ENCODE measurements at places on chromosomes 3 and 15.
A peak's percentile ranks its signal among the peaks of the same experiment; 100 is the strongest.

GRCh38 chr15:88274553-88275460, 18.3 kb upstream of the NTRK3 start:
- DNase-seq: no peak

DNA sequence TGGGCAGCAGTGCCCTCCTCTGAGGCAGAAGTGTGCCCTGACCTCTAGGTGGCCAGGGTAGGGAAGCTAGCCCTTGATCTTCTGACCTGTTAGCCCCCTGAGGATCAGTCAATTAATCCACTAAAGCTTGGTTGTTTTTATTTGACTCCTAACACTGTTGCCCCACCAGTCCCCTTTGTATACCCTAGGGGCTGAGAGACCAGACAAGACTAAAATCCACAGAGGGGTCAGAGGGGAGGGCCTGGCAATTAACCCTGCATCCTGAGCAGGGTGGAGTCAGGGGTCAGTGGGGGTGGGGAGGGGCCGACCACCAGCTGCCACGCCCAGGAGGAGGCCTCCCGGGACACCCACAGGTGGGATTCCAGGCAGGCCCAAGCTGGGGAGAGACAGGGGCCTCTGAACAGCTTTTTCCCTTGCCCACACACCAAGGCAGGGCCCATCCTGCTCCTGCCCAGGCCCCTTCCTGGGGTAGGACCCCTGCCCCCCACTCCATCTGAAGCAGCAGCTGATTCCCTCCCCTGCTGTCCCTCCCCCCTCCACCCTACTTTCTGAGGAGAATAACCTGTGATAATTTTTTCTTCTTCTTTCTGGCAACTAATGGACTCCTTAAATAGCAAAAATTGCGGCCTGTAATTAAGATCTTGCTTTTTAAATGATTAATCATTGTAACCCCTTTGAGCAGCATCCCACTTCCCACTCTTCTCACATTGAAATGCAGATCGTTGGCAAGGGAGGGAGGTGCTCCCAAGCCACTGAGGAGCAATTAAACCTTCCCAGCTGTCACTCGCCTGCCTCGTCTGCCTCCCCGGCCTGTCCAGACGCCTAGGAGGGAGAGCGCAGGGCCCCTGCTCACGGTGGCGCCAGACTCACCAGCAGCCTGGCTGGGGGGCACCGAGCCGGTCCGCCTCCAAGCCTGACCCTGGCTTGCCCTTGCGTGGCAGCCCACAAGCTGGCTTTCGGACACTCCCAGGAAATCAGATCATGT, 51.9 kb downstream of the RHCG start:
- DNase-seq: no peak

DNA sequence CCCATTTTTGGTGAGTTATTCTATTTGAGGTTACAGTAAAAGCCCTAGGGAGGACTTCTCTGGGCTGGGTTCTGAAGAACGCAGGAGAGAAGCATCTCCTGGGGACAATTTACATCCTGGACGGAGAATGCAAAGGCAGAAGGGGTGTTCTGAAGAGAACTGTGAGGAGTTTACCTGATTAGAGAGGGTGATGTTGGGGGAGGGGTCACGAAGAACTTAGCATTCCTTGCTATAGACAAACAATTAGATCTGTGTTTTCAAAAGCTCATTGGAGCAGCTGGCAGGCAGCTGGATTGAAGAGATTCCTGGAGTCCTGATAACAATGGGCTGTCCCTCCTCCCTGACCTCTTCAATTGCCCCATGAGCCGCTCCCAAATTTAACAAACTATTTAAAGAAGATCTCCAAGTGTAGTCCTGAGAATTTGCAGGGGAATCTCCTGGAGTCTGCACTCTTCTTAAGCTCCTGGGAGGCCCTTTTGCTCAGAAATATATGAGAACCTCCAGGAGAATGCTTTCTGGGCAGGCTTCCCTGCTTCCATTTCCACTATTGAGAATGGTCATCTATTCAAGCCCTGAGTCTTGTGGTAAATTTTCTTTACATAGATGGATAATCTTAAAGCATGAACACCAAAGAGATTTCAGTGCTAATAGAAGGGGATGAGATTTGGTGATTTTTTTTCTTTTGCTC, 55.3 kb downstream of the ARHGAP31 start:
- no peak for DNase-seq

GRCh38 chr3:170436697-170437096, 18.0 kb downstream of the CLDN11 start:
- no peak for DNase-seq

GRCh38 chr3:145942052-145942451, 218.9 kb downstream of the PLOD2 start:
- no peak for DNase-seq

GRCh38 chr15:55916666-55917409, 76.6 kb downstream of the NEDD4 start:
- DNase-seq: no peak

DNA sequence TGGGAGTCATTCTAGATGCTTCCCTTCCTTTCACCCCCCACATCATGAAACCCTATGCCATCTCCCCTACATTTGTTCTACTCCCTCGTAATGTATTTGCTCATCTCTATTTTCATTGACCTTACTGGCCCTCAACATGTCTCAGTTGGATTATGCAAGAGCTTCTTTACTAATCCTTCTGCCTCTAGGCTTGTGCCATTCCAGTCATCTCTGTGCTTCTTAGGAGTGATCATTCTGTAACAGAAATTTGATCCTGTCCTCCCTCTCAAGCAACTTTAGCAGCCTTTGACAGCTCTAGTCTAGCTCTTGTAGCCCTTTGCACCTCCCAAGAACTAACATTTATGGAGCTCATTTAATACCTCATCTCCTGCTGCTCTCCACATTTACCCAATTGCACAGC, 64.7 kb downstream of the ISL2 start:
- DNase-seq: no peak

DNA sequence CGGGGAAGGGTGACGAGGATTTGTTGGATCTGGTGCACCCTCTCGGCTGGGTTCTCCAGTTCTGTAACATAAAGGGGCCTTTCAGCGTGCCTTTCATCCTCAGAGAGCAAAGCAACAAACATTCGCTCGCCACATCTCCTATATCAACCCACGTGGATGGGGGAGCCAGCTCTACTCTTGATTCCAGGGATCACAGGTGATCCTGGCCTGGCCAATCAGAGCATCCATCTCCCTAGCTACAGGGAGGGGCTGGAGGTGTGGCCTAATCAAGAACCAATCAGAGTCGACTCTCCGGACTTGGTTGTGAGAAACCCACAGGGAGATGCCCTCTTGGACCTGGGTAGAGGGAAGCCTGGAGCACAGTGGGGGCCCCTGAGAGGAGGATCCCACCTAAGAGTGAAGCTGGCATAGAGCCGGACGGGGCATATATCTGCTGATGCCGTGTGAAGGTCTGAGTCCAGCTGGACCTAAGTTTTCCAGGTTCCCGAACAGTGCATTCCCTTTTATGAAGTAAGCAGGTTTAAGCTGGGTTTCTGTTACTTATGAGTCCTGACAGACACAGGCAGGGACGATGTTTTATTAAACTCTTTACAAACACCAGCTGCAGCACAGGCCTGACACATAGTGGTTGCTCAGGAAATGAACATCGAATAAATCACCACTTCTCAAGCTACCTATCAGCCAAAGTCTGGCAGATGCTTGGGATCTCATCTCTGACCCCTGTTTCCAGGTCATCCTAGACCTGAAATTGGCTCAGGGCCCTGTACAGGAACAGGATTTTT, 50.7 kb upstream of the RAD18 start:
- no peak for DNase-seq

GRCh38 chr3:156649681-156650080, 24.7 kb upstream of the TIPARP start:
- no peak for DNase-seq

GRCh38 chr3:85360742-85361387, 402.1 kb downstream of the CADM2 start:
- DNase-seq: no peak

DNA sequence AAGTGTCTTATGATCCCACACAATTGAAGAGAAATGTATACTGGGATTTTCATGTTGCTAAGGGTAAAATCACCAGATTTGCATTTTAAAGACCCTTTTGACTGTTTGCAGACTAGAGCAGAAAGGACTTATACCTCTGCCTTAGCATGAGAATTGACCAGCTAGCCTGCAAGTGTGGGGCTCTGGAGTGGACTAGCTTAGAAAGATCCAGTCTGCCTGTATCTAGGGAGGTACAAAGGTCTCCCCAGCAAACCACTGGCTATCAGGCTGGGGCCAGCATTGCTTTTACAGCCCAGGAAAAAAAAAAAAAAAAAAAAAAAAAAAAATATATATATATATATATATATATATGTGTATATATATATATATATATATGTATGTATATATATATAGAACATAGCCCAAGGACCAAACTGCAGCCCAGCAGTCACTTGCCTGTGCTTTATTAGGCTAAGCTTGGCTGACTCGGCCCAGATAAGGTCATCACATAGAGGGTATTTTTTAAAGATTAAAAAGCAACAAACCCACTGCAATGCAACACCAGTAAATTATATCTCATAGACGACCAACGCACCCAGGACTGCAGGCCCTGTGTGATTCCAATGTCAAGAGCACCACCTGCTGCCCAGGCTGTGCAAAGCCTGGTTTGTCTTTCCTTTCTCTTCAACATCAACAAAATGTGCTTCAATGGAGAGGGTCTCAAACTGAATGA, 63.7 kb downstream of the DCLK3 start:
- no peak for DNase-seq

GRCh38 chr3:161409069-161409468, 37.8 kb upstream of the SPTSSB start:
- DNase-seq: no peak

- no peak for DNase-seq
Measured at GRCh38 chr3:46619845-46620778, 7.8 kb downstream of the FAM240A start.

GRCh38 chr3:12935023-12935860, 93.9 kb upstream of the RPL32 start:
- DNase-seq: no peak

- no peak for DNase-seq
Measured at GRCh38 chr3:134486577-134487041, 752 bp downstream of the CEP63 start.

DNA sequence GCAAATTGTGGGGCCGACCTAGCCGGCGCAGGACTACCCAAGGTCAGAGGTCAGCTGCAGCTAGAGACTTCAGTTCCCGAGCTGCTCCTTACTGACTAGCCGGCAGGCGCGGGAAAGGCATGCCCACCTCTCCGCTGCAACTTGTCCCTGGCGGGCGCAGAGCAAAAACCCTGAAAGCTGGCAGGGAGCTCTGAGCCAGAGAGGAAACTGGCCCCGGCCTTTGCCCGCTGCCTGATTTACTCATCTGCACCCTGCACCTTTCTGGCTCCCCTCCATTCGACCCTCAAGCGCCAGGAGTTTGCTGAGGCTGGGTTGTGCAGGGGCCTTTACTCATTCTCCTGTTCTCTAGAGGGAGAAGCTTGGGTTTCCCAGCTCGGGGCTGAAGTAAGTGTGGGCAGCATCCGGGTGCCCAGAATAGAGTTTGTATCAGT, 1.5 kb downstream of the ZIC4 start:
- no peak for DNase-seq

DNA sequence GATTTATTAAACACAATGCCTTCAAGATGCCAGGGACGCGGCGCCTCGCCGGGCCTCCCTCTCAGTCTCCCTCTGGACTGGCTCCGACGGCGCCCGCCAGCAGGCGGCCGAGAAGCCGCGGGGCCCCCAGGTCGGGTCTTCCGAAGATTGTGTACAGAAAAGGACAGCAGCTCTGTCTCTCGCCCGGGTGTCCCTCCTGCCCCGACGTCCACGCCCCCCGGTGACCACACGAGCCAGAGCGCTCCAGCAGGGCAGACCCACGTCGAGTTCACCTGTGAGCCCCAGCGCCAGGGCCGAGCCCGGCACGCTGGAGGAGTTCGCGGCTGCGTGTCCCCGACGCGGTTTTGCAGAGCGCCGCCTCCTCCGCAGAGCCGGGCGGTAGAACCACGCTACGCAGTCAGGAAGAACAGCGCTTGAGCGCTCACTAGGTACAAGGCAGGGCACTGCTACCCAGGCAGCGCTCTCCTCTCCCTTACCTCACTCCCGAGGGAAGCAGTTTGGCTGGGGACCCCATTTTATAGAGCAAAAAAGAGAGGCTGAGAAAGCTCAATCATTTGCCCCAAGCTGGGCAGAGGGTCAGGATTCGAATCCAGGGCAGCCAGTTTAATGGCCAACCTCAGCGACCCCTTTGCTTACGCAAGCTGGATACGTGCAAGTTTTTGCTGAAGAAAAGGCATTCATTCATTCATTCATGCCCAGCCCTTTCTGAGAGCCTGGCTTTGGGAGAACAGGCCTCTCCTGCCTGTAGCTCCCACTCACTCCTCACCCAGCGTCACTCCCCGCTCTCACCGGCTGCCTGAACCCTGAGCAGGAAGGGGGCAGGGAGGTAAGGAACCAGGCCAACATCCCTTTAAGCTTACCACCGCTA, 3.0 kb upstream of the TLE3 start:
- peak; percentile 28 for DNase-seq

DNA sequence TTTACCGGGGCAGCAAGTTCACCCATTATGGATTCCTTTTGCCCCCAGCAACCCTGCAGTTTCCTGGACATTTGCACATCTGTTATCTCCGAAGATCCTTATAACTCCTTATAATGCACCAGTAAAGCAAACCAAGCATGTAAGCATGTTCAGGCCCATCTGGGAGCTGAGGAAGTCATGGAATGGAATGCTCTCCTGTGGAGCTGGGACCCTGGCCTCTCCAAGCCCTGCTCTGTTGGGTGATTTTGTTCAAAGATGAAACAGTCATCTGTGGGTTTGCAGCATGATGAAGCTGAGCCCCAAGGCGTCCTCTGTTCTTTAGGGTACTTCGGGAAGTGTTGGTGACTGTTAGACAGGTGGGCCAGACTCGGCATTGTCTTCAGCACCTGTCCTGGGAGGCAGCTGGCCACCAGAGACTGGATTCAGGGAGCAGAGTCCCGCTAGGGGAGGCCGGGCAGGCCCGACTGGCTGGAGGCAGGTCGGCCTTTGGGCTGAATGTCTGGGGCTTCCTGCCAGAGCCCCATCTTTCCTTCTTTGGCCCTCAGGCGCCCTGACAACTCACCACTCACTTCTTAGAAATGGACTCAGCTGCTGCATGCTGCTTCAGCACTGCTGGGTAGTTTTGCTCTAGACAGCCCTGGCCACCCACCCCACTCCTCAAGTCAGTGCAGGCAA, 3.9 kb downstream of the DNAH1 start:
- DNase-seq: no peak

- DNase-seq: no peak
Measured at GRCh38 chr3:125634336-125634950, 39.1 kb upstream of the OSBPL11 start.

DNA sequence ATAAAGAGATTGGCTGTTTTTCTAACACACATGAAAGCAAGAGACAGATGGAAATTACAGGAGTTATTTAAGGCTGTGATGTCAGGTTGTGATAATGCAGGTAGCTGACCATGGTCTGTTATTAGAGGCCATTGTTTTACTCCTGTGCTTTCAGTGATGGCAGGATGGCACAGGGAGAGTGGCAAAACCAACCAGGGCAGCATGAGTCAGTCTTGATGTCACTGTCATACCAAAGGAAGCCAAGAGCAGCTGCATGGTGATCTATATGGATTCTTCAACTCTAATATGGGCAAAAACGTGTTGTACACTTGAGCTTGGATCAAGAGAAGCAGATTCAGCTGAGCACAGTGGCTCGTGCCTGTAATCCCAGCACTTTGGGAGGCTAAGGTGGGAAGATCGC, 91.8 kb upstream of the LMOD3 start:
- DNase-seq: no peak

Data from activated CD4-positive, CD25-positive, alpha-beta regulatory T cell treated with anti-CD3 and anti-CD28 coated beads, Interleukin-2, amount 50 U/mL, for 16 hours (primary cell).